ENCODE measurements at places on chromosomes 13 and 19.

- no peak for DNase-seq
Measured at GRCh38 chr19:48254529-48254970, 1.2 kb downstream of the CARD8 start.

- no peak for DNase-seq
Measured at GRCh38 chr13:50025436-50025835, 10.2 kb downstream of the KCNRG start.

DNA sequence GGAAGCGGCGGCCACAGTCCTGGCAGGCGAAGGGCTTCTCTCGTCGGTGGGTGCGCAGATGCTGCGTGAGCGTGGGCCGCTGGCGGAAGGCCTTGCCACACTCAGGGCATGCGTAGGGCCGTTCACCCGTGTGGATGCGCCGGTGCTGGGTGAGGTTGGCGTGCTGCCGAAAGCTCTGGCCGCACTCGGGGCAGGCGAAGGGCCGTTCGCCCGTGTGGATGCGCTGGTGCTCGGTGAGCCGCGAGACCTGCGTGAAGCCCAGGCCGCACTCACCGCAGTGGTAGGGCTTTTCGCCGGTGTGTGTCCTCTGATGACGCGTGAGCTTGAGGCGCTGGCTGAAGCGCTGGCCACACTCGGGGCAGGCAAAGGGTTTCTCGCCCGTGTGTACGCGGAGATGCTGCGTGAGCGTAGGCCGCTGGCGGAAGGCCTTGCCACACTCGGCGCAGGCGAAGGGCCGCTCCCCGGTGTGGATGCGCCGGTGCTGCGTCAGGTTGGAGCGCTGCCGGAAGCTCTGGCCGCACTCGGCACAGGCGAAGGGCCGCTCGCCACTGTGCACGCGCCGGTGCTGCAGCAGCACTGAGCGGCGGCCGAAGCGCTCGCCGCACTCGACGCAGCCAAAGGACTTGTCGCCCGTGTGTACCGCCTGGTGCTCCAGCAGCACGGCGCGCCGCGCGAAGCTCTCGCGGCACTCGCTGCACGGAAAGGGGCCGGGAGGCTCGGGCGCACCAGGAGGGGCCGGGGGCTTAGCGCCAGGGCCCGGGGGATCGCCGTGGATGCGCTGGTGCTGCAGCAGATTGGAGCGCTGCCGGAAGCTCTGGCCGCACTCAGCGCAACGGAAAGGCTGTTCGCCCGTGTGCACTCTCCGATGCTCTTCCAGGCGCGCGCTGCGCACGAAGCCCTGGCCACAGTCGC, 4.0 kb upstream of the UBE2M start:
- DNase-seq = no peak

- no peak for DNase-seq
Measured at GRCh38 chr19:1663852-1664251, 11.4 kb upstream of the TCF3 start.

GRCh38 chr19:44744871-44745332, 3.6 kb upstream of the BCL3 start:
- no peak for DNase-seq

GRCh38 chr13:20911037-20911436, 8.5 kb upstream of the XPO4 start:
- DNase-seq = no peak

- no peak for DNase-seq
Measured at GRCh38 chr19:15378534-15379082, 979 bp downstream of the AKAP8 start.

Data from NCI-H1048 (cell line).